ENCODE measurements at places on chromosomes 1 and 21. TPM values are rescaled to one million over a fixed set of nuclear protein-coding genes. Genes with fewer than 3 reads are reported as not detected.
A peak's percentile ranks its signal among the peaks of the same experiment; 100 is the strongest.

DNA sequence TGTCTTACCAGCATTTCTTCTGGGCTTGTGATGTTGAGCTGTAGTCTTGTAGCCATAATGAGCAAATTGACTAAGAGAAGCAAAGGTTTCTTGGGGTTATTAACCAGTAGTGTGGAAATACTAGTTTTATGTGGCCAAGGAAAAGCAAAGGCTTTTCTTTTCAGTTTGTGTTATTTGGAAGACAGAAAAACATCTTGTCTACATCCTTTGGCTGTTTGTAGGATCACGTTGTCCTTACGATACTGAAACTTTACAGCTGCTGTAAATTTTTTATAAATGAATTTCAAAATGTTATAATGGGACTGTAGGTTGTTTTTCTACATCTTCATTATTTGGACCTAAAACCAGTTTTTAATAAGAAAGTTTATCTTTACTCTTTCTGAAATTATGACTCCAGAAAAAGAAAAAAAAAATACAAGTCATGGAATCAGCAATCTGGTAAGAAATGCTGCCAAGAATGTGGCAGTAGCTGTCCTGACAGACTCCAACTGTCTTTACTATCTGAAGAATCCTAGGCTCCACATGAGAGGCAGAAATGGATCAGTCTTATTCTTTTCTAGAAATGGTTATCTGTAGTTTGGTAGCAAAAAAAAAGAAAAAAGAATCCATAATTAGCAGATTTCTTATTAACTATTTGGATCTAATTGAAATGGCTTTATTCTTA, 41.6 kb upstream of the QSOX1 start:
- DNase-seq, result no peak

GRCh38 chr1:65477414-65478378, 57.2 kb downstream of the LEPR start:
- DNase-seq, result no peak

Gene TNFAIP8L2
- total RNA-seq, result 10.3 TPM

GRCh38 chr21:41016472-41016871, 151.5 kb upstream of the BACE2 start:
- no peak for DNase-seq

Gene FCRLB
- 2.0 TPM for total RNA-seq

Gene PTCH2
- total RNA-seq, result 0.64 TPM

GRCh38 chr1:203520315-203520714, 26.4 kb downstream of the OPTC start:
- no peak for DNase-seq

DNA sequence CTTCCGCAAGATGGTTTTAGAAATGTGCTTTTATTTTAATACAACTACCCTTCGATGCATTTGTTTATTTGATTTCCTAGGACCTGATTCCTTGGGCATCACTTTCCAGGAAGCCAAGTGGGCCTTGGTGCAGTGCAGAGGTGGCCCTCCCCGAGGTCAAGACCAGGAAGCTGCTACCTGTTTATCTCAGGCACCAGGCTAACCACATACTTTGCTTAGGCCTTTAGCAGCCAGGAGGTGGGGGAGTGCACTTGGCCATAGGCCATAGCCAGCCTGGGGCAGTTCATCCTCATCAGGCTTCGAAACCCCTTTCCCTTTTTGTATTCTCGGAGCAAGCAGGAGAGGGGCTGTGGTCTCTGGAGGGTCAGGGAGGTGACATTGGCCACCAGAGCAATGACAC, 45.4 kb downstream of the SMYD2 start:
- DNase-seq, result no peak

Gene CHIA
- total RNA-seq, result 6.3 TPM

DNA sequence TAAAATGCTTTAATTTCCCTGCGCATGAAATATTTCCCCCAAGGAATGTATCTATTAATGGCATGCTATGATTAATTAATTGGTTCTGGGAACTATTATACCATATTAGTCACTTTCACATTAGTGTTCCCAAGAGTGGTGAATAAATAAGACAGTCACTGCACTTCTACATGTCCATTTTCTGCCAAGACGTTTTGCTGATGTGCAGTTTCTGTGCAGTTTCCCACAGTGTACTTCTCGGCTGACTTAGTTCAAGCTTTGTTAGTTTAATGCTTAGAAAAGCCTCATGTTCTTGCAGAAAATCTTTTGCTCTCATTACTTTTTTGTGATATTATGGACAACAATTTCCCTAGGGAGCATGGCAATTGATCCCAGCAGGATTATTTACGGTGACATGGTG, 1014.5 kb downstream of the BRINP3 start:
- DNase-seq, result no peak

GRCh38 chr1:29651684-29652665, 415.7 kb downstream of the PTPRU start:
- DNase-seq, result peak; percentile 26

Gene C1orf116
- total RNA-seq, result 128 TPM

DNA sequence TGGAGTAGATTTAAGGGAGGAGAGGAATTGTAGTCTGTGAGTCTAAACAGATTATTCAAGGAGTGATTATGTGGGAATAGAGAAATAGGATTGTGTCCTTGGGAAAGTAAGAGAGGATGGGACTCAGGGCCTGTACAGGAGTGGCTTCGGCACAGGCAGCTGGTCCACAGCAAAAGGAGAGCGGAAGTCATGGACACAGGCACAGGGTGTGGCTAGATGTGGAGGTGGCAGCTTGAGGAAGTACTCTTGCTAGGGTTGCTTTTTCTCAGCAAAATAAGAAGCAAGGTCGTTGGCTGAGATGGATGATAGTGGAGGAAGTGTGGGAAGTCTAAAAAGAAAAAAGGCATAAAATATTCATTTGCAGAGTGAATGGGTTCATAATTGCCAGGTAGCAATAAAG, 18.5 kb upstream of the ZNF648 start:
- no peak for DNase-seq

- no peak for DNase-seq
Measured at GRCh38 chr1:22852144-22852655, 120.5 kb downstream of the LACTBL1 start.

DNA sequence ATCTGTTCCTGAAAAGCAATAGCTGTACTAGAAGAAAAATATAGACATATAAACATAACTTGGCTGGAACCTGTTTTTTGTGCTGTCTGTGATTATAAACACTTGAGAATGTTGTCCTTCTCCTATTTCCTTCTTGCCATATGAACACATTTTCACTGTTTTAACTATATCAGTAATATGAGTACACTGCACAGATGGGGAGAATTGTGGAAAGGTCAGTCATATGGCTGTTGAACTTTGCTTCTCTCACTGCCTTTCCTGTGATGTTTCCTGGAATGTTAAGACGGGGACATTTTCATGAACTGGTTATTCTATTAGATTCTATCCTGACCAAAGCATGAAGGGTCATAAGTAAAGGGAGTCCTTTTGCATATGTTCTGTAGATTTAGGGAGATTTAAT, 24.9 kb downstream of the HMCN1 start:
- DNase-seq, result no peak

DNA sequence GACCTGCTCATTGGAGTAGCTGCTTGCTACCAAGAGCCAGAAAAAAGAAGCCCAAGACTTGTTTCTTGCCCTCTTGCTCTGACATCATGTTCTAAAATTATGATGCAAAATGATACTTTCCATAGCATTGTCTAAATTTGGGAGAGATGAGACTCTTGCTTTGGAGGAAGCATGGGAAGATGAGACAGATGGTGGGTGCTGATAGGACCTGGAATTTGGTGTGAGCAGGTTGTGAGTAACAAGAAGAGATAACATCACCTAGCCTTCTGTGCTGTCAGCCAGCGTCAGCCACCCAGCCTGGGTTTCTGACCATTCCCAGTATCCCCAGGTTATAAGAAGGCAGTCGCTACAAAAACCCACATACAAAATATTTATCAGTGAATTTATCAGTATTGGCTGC, 67.1 kb upstream of the GCLM start:
- DNase-seq, result no peak

DNA sequence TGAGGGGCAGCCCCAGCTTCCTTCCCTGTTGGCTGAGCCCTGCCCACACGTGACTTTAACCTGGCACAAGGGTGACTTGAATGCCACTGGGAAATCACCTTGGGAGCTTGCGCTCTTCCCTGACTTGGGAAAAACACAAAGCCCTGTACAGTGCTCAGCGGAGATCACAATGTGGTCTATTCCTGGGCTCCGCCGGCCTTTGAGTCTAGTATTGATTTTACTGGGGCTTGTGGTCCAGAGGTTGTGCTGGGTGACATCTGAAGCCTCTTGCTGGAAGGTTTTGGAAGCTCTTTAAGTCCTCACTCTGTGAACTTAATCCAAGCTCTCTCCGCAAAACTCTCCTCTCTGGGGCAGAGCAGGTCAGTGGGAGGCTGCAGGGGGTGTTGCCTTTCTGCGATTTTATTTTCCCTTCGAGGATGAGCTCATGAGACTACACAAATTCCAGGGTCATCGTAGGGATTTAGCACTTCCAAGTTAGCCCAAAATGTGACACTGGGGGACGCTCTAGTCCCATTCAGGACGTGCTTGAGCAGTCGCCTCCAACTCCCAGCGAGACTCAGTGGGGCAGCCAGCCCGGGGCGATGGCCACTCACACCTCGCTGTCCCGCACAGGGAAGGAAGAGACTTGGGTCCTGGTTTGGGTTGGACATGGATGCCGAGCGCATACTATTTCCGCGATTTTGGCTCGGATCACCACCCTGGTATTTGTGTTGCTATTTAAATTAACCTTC, 291.9 kb upstream of the AJAP1 start:
- DNase-seq, result no peak
